CD4-positive, alpha-beta T cell treated with Interleukin-6 for 4 hours (primary cell): ENCODE measurements at places on chromosomes 4 and X.

DNA sequence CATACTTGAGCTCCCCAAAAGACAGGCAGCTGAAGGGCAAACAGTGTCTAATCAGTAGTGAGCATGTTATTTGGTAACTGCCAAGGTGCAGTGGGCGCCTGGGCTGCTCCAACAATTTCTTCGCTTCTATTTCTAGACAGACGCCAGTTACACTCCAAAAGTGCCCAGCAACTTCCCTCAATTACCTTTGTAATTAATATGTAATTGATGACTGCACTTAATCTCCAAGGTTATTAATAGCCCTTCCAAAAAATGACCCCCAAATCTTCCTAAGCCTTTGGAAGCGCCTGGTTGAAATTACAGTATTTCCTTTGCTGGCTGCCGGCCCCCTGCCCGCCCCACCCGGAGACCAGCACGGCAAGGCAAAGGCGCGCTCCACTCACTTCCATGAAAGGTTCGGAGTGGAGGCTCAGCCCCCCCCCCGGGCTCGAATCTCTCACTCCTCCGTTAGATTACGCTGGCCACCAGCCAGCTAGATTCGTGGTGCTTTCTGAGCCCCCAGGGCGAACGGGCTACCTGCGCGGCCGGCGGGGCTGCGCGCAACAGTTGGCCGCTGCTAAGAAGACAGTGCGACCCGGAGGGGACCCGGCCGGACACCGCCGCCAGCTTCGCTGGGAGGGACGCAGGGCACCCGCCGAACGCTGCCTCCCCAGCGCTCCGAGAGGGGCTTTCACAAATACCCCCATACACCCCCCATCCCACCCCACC is 1.9 kb downstream of the GPC4 start:
- no peak for DNase-seq

DNA sequence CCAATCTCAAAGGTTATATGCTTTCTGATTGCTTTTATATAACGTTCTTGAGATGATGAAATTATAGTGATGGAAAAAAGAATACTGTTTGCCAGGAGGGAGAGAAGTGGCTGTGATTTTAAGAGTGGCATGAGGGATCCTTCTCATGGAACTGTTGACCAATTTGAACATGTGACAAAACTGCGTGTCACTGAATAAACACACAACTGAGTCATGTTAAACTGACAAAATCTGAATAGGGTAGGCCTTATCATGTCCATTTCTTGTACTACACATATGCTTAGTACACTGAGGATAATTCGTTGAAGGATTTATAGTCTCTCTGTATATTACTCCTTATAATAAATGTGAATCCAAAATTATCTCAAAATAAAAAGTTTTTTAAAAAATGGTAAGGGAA is 22.2 kb upstream of the HSPA4L start:
- no peak for DNase-seq

GRCh38 chrX:39491548-39492297 is 606.0 kb downstream of the BCOR start:
- DNase-seq: peak; percentile 74

DNA sequence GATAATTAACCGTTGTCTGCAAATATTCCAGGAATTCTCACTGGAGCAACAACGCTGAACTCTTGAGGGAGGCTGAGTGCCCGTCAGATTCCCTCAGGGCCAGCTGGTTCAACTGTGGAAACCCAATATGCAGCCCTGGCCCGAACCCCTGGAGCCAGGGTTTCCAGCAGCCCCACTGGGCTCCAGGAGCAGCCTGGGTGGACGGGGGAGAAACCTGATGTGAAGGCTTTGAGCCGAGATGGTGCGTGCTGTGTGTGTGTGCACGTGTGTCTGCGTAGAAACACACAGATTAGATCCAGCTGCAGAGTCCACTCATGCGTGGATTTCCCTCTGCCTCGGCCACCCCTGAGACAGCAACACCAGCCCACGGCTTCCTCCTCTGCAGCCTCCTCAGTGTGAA is 19.4 kb upstream of the SLC25A6 start:
- DNase-seq: no peak

- DNase-seq: no peak
Measured at GRCh38 chr4:87978681-87979080, 3.2 kb downstream of the SPP1 start.

DNA sequence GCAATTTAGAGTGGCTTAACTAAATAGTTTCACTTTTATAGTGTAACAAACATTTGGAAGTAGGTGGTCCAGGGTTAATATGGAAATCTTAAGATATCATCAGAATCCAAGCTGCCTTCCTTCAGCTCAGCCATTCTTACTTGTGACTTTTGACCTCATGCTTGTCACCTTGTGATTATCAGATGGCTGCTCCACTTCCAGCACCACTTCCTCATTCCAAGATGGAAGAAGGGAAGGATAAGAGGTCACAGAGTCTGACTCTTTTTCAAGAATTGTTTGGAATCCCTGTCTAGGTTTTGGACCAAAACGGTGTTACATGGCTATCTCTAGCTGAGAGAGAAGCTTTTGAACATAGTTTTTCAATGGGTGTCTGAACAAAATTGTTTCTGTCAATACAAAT is 39.9 kb downstream of the MTTP start:
- DNase-seq: no peak

DNA sequence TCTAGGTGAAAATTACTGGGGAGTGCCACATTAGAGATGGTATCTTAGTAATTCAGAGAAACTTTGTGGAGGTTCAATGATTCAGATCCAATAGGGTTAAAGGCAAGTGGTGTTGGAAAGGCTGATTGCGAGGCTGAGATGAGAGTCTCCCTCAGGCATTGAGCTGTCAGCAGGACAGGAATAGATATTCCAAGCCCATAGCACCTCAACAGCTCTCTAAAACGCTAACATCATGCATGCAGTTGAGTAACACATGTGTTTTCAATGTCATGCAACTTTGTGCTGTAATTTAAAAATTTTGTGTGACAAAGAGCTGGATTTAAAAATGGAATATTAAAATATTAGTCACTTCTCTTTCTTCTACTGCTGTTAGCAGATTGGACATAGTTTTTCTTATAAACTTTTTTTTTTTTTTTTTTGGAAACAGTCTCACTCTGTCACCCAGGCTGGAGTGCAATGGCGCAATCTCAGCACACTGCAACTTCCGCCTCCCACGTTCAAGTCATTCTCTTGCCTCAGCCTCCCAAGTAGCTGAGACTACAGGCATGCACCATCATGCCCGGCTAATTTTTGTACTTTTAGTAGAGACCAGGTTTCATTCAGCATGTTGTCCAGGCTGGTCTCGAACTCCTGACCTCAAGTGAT is 173.5 kb upstream of the C1QTNF7 start:
- DNase-seq: no peak

DNA sequence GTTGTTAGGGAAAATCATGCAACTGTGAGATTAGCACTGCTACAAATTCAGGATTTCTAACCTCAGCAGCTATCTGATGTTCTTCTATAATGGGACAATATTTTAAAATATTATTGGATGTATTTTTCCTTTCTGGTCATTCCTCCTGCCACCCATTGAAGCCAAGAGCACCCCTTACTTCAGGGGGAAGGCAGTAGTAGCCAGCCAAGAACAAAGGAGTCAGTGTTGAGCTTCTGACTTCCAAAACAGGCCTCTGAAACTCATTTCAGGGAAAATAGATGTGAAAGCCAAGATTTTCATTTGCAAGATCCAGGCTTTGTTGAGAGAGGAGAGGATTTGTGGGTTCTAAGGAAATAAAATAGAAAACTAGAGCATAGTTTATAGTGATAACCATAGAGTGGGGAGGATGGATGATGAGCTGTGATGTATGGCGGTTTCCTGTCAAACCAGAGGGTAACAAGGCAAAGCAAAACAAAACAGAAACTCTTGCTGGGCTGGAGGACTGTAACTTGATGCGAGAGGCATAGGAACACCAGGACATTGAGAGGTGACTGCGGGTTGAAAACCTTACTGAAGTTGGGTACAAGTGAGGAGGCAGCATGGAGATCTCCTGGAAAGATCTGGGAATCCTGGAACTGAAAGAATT is 173.7 kb upstream of the LEF1 start:
- DNase-seq: peak; percentile 62

DNA sequence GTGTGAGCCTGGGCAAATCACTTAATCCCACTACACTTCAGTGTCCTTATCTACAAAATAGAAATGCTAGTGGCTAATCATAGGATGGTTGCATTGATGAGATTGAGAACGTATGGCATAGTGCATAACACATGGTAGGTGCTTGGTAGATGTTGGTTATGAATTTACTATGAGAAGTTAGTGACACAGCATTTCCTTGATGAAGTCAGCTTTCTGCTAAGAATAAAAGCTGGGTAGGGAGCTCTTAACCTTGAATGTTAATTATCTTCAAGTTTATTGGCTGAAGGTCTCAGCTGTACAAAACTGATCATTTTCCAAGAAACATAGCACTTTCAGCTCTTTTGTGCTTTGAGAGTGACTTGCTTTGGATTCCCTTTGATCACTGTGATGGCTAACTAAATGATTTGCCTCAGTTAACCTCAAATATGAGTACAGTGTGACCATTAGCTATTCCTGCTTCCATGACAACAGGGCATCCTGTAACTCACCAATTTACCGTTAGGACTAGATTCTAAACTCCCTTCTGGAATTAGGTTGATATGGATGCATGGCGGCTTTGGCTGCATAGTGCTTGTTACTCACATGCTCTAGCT is 17.8 kb downstream of the PDK3 start:
- DNase-seq: no peak

GRCh38 chr4:141657550-141658250 is 21.3 kb downstream of the IL15 start:
- DNase-seq: no peak

DNA sequence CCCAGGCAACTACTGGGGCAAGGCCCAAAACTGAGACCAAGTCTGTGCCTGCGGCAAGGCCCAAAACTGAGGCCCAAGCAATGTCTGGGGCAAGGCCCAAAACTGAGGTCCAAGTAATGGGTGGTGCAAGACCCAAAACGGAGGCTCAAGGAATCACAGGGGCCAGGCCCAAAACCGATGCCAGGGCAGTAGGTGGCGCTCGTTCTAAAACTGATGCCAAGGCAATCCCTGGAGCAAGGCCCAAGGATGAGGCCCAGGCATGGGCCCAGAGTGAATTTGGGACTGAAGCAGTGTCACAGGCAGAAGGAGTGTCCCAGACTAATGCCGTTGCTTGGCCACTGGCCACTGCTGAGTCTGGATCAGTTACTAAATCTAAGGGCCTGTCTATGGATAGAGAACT is 2.7 kb downstream of the GPRASP2 start:
- no peak for DNase-seq

DNA sequence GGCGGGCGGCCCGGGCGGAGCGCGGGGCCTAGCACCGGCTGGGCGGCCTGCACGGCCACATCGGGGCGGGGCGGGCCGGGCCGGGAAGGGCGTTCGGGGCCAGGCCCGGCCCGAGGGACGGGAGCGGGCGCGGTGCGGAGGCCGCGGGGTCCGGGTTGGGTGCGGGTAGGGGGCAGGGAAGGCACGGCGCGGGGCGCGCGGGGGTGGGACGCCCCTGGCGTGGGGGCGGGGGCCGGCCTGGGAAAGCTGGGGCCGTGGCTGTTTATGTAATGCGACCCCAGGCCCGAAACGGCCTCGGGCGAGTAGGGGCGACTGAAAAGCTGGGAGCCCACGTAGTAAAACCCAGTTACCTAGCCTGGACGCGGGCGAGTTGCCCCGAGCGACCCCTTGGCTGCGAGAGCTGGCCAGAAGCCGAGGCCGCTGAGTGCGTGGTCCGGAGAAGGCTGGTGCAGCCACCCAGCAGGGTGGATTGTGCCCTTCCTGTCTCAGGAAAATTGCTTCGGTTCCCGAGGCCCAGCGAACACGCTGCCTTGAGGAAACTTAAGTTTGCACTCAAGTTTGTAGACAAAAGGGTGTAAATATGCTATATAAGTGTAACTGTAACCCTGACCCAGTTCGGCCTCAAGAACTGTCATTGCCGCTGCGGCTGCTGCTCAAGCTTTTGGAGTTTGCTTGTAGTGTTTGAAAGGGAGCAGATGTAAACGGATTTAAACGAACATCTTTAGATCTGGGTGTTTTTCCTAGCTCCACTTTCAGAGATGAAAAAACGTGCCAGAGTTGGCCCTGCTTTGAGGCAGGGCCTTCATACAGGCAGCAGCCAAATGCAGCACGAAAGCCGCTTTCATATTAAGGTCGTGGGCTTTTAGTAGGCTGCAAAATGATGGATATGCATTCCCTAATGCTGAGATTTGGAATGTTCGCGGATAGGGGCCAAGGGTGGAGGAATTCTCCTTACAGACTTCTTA is 674 bp downstream of the SEC24B start:
- peak; percentile 15 for DNase-seq

DNA sequence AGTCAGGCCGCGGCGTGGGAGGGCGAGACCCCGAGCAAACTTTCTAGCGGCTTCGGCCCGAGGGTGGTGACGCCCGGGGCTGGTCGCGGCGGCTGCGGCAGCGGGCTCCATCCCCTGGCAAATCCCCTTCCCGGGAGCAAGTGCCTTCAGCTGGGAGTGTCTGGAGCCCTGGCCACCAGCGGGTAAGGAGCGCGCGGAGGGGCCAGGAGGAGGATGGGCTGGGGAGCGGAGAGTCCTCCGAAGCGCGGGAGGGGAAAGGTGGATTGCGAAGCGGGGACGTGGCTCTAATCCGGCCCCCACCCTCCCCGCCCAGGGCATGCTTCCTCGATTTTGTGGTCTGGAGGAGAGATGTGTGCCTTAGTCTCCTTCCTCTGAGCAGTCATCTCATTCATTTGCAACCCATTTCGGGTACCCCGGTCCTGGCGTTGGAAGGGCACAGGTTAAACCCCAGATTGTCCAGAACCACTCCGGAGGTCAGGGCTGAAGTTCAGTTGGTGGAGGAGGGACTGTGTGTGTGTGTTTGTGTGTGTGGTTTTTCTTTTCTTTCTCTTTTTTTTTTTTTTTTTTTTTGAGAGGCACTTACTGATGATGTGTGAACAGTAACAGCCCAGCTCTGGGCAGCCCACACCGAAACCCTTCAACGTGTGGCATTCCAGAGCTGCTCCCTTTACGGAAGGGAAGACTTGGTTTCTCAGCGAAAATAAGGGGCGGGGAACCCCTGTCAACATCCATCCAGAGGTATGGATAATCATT is 516 bp downstream of the SGMS2 start:
- DNase-seq: no peak

DNA sequence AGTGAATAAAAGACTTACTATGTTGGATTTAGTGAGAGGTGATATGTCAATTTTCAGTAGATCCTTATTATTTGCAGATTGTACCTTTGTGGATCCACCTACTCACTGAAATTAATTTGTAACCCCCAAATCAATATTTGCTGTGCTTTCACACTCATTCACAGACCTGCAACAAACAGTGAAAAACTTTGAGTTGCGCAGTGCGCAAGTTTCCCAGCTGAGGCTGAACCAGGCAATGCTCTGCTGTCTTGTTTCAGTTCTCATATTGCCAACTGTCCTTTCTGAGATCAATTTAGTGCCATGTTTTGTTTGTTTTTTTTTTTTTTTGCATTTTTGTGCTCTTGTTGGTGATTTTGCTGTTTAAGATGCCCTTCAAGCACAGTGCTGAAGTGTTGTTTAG is 40.8 kb upstream of the LEF1 start:
- DNase-seq: no peak
